ENCODE measurements at places on chromosomes 6 and 20.

DNA sequence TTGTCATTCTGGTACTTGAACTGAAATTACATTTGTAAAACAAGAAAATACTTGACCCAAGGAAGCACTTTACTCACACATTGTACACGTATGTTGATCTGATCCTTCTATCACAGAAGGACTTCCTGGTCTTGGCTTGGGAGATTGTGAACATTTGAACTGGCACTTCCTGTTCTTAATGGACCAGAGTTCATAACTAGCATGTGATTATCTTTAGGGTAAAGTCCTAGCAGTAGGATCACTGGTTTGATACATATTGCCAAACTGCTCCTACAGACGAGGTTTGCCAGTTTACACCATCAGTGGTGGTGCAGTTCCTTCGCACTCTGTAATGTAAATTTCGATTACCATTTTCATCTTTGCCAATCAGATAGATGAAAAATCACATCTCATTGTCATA lies 12.7 kb downstream of the HECA start:
- no peak for DNase-seq

- DNase-seq, result no peak
Observed at GRCh38 chr6:66423047-66423446, 716.0 kb upstream of the EYS start.

- DNase-seq, result no peak
Observed at GRCh38 chr6:3510178-3510577, 53.3 kb upstream of the SLC22A23 start.

DNA sequence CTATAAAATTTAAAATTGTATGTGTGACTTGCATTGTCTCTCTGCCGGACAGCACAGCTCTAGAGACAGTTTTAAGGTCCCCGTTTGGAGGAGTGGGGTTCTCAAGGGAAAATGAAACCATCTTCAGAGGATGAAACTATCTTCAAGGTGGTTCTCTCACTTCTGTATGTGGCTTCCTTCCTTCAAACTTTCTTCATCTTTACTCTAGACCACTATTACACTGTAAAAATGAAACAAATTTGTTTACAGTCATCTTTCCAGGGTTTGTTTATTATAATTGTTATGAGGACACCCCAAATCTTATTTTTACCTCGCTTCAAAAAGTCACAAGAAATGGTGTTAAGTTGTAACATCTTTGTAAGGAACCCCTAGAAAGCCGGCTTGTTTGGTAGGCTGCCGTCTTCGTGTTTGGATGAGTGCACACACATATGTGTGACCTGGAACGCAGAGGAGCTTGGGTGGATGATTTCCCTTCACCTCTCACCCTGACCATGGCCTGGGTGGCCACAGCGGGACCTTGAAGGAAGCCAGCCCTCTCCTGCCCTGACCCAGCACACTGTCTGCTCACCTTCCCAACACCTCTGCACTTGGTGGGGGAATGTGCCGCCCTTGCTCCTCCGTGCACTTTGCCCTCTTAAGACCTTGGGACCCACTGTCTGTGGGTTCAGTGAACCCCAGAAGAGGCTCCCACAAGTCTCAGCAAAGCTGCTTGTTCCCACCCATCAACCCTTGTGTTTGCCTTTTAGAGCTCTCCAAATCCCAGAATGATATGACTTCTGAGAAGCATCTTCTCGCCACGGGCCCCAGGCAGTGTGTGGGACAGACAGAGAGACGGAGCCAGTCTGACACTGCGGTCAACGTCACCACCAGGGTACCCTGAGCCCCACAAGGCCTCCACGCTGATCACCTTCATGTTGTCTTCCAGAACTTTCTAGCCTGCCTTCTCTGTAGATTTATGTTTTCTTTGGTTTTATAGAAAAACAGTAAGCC lies 67.8 kb downstream of the SYTL3 start:
- no peak for DNase-seq

DNA sequence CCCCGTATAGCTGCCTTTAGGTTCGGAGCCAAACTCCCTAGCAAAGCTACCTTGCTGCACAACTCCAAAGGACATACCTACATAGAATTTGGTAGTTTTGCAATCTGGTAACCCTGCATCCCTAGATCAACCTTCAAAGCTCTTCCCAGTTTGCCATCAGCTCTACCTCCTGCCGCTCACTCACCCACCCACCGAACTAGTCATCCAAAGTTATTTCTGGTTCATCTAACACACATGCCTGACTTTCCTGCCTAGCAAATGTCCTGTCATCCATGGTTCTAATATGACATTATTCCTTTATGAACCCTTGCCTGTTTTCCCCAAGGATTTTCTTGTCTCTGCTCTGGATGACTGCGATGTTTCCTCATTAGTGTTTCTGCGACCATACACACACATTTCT lies 21.6 kb downstream of the SPAG4 start:
- no peak for DNase-seq

DNA sequence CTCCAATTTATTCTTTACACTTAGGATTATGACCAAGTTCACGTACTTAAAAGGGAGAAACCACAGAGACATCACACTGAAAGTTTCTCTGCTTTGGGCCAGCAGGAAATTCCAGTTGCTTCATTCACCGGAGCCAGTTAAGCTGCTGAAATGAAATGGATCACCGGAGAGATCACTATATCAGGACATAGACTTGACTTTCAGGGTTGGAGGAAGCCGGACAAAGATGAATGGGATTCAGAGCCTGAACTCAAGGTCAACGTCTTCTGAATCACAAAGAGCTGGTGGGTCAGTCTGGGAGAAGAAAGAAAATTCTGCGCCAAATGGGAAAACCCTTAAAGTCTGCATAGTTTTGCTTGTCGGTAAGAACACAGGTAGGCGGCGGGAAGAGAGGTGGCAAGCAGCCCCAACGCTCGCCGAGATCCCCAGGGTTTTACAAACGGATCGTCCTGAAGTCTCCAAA lies 81.9 kb upstream of the CCDC28A start:
- DNase-seq, result no peak

- DNase-seq, result no peak
Observed at GRCh38 chr20:20755231-20755630, 42.8 kb upstream of the RALGAPA2 start.

GRCh38 chr20:17598013-17598550 lies 28.2 kb downstream of the DSTN start:
- no peak for DNase-seq

DNA sequence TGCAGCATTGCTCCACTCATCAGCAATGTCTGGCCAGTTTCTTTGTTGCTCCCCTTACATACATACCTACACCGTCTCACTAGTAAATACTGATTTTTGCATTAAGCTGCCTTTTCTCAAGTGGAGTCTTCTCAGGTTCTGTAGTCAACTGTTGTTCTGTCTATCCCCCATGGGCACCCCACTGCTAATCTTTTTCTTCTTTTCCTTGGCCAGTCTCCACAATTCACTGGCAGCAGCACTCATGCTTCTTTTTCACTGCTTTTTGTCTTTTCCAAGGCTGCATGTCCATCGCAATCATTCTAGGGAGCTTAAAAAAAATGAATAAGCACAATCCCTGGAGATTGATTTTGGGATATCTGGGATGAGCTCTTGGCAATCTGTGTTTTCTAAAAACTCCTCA lies 10.3 kb upstream of the ERVFRD-1 start:
- no peak for DNase-seq

GRCh38 chr6:138692058-138692977 lies 81.3 kb upstream of the CCDC28A start:
- no peak for DNase-seq

GRCh38 chr20:46151936-46152335 lies 33.8 kb downstream of the CD40 start:
- no peak for DNase-seq

DNA sequence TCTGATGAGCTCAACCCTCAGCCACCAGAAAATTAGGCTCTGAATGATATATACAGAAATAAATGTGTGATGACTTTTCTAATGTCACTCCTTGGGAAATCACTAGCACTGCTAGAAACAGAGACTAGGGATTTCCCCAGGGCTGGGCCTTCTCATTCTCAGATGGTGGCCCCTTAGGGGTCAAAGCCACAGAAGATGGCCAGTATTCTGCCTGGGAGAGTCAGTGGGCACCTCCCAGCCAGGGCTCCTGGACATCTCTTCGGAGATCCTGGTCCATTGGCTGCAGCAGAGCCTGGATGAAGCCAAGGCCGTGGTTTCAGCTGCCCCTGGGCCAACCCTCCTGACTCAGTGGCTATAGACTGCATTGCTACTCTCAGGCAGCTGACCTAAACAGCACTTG lies 276.9 kb upstream of the SUPT3H start:
- DNase-seq, result no peak

DNA sequence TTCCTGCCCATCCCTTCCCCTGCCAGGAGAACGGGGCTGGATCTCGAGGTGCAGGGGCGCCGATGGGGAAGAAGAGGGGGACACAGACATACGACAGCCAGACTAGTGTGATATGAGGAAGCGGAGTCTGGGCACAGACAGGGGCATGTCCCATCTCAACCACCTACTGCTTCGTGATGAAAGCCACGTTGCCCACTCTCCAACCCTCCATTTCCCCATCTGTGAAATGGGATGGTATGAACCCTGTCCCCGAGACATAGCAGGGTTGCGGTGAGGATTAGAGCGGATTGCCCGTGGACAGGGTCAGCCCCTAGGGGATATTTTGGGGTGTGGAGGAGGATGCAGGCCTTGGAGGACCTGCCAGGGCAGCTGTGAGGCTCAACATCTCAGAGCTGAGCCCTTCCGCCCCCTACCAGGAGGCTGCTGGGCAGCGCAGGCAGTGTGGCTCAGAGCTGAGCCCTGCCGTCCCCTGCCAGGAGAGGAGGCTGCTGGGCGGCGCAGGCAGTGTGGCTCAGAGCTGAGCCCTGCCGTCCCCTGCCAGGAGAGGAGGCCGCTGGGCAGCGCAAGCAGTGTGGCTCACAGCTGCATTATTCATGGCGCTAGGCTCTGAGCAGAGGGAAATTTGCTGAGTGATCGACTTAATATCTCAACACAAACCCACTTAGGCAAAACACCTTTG lies 71.7 kb downstream of the GRM4 start:
- DNase-seq, result no peak

- no peak for DNase-seq
Observed at GRCh38 chr6:46915380-46915779, 6.4 kb downstream of the ADGRF5 start.

GRCh38 chr6:155054491-155055250 lies 59.6 kb downstream of the TIAM2 start:
- DNase-seq, result no peak

- DNase-seq, result no peak
Observed at GRCh38 chr20:19049514-19049913, 162.9 kb upstream of the SLC24A3 start.

GRCh38 chr6:165936096-165936495 lies 231.6 kb downstream of the TBXT start:
- no peak for DNase-seq

DNA sequence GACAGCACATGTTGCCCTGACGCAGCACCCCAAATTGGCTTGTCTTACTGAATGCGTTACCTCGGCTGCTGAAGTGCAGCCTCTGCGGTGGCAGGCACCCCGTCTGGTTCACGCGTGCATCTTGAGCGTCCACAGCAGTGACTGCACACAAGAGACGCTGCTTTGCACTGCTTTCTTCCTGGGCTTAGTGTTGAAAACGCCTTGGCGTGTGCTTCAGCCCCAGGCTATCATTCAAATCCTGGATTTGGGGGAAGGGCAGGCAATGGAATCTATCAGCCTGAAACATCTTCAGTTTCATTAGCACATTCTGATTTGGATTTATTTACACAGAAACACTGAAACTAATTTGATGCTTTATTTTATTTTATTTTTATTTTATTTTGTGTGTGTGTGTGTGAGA lies 342.7 kb downstream of the SMOC2 start:
- no peak for DNase-seq

DNA sequence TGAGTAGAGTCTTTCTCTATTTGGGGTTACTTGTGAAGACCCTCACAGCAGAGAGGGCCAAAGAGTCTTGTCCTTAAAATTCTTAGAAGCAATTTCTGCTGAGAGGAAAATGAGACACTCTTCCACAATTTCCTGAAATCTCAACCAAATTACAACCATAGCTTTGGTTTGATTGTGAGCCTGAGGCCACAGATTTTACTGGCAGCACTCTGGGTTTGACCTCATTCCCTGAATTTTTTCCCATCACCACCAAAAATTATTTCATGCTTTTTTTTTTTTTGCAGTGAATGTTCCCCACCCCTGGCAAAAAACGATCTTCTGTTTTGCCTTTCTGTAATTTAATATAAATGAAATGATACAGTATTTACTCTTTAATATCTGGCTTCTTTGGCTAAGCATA lies 125.5 kb downstream of the THEMIS start:
- DNase-seq, result no peak

DNA sequence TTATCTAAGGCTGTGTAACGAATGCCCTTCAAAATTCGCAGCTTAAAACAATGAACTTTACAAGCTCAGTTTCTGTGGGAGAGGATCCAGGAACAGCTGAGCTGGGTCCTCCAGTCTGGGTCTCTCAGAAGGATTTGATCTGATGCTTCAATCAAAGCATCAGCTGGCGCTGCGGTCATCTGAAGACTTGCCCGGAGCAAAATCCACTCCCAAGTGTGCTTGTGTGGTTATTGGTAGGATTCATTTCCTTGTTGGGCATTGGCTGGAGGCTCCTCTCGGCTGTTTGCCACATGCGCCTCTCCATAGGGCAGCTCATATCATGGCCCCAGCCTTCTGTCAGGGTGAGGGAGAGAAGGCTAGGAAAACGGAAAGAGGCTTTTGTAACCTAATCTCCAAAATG lies 269.3 kb upstream of the CHD6 start:
- no peak for DNase-seq

DNA sequence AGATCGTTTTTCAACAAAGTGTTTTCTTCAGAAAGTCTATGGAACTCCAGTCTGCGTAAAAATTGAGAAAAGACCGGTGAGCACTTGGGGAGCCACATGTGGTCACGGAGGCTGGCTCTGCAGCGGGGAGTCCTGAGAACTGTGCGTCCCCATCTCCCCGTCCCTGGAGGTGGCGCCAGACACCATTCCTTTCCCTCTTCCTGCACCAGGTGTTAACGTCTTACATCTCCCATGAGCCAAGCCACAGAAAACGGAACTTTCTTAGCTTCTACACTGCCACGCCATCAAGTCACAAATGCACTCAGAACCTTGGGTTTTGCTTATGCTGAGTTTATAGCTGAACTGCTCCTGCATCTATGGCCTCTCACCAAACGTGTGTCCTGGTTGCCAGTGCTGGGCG lies 62.6 kb downstream of the GINS1 start:
- DNase-seq, result no peak

DNA sequence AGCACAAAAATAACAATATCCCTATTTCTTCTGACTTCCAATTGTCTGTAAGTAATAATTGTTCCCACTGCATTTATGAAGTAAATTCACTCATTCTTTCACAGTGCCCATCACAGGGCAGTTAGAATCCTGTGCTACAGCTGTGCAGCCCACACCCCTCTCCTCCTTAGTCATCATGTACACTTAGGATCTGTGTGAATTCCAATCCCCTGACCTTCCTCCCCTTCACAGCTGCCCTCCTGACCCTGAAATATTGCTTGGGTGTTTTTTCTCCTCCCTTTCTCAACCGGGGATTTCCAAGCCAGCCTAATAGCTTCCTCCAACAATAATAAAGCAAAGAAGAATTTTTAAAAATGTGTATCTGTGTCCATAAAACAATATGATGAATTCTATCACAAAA lies 91.5 kb upstream of the BEND6 start:
- no peak for DNase-seq

Measured in KG1 (cell line).